ENCODE measurements at places on chromosomes 11 and 22. TPM values are rescaled to one million over a fixed set of nuclear protein-coding genes. Genes with fewer than 3 reads are reported as not detected.

Gene KCNQ1OT1
- total RNA-seq: 1.8 TPM

Gene KCNJ11
- total RNA-seq: not detected

Gene CAPRIN1
- 181 TPM for total RNA-seq

DNA sequence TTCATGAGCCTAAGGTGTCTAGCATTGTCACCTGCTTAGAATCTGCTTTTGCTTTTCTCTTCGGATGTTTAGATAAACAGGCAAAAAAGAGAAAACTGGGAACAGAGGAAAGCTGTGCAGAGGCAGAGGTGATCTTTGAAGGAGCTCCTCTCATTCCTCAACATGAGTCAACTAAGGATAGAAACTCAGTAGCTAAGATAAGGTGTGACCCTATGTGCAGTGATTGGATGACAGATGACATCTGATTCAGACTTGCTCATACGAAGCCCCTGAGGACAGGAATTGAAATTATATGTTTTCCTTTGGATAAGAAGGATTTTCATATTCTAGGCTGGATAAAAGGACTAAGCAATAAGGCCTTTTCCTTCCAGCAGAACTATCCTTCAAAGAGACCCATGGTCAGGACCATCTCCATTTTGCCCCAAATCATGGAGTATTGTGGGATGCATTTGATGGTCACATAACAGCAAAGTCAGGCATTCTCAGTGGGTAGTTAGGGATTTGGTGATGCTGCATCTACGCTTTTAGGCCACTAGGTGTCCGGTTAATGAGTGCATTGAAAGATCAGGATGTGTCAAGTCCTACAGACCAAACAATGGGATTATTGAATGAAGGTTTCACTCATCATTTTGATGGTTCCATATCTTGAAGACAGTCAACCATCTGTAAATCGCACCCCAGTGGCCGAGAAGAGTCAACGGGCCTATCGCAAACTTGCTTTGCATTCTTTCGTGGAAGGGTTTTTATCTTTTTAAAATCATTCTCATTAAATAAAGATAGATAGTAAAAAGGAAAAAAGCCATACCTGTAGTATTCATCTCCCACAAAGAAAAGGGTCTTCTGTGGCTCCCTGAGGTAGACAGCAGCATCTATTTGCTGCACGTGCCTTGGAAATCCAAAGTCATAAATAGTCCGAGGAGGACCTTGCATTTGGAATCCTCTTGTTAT, 32.2 kb downstream of the MMP20 start:
- DNase-seq: peak; percentile 33

- DNase-seq: no peak
Measured at GRCh38 chr11:32426192-32426591, 9.1 kb downstream of the WT1 start.

GRCh38 chr22:24601217-24602104, 1.5 kb upstream of the GGT1 start:
- no peak for DNase-seq

DNA sequence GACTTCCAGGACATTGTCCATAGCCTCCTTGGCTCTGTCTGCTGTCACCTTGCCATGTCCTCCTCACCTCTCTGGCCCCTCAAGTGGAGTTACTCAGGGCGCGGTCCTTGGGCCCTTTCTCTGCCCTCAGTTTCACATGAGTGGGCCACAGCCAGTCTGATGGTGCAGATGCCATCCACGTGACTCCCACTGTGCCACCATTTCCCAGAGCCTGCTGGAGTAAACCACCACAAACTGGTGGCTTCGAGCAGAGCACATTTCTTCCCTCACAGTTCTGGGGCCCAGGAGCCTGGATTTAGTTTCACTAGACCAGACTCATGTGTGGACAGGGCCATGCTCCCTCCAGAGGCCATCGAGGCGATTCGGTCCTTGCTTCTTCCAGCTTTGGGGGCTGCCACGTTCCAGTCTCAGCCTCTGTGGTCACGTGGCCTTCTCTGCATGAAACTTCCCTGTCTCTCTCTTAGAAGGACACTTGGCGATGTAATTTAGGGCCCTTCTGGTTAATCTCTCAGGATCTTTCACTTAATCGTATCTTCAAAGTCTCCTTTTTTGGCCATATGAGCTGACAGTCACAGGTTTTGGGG, 14.6 kb downstream of the SMARCB1 start:
- DNase-seq: no peak

All from fibroblast of lung (primary cell).